ENCODE measurements at places on chromosomes 3 and 15. TPM values are rescaled to one million over a fixed set of nuclear protein-coding genes. Genes with fewer than 3 reads are reported as not detected.

DNA sequence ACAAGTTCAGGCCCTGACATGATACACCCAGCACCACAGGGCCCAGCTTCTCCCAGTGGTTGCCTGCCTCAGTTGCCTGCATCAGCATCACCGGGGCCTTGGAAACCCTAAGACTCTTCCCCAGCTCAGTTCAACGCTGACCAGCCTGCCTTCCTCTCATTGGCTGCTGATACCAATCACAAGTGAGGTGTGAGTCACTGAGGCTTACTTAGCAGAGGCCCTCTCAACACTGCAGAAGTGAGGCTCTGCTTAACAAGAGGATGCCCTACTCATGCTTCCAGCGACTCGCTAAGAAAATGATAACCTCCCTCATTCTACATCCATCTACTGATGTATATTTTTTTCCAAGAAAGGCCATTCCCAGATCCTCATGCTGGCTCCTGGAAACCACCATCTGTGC lies 151.9 kb downstream of the ADAMTS17 start:
- no peak for DNase-seq

- DNase-seq = no peak
Measured at GRCh38 chr15:77510066-77511057, 89.7 kb downstream of the HMG20A start.

- DNase-seq = peak; percentile 44
Measured at GRCh38 chr3:194139071-194139813, 3.3 kb downstream of the HES1 start.

DNA sequence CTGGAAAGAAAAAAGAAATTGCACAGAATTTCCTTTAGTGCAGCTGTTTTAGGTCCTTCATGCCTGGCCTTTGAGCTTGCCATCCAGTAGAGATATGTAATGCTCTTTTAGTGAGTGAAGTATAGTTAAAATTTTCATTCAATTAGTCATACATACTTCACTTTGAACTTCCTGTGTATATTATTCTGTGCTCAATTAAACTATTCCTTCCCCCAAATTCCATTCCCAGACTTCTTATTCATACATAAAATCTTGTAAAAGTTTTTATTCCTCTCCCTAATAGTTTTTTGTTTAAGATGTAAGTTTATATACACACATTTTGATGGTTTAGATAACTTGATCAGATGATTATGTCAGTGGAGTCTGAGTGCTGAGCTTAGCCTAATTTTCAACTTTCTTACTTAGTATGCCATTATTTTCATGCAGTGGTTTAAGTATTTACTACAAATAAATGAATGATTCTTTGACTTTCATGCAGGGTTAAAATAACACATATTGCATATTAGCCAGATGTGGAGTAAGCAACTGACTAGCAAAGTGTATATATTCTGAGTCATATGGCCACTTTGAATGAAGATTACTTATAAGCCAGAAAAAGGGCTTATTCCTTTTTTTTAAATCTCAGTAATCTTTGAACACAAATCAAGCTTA lies 42.5 kb upstream of the ABHD10 start:
- DNase-seq = no peak

DNA sequence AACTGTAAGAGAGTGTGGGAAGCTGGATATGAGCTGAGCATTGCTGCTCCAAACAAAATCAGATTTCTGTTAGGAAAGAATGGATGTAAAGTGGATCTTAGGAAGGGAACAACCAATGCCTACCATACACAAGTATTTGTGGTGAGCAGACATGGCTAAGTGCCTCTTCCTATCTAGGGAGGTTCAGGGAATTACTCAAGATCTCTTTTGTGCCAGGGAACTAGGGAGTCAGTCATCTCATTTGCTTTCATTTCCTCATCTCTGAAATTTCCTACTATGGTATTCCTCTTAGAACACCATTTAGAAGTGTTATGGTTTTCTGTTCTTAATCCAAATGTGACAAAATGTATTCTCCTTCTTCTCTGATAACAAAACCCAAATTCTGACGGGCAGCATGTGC lies 396.5 kb downstream of the FHIT start:
- no peak for DNase-seq

DNA sequence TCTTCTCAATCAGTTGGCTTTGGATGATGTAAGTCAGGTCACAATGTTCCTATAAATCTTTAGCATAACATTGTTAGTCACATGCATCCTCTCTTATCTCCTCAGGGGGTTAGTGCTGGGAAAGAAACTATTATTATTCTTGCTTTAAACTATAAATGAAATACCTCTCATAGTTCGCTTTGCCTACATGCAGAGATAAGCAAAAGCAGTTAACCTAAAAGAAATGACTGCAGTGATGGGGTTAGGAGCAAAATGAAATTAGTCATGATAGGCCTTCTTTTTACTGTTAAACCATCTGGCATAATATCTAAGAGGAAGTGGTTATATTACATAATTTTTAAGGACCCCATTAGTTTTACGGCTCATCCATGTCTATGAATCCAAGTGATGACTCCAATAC lies 91.7 kb upstream of the IGSF10 start:
- DNase-seq = no peak

DNA sequence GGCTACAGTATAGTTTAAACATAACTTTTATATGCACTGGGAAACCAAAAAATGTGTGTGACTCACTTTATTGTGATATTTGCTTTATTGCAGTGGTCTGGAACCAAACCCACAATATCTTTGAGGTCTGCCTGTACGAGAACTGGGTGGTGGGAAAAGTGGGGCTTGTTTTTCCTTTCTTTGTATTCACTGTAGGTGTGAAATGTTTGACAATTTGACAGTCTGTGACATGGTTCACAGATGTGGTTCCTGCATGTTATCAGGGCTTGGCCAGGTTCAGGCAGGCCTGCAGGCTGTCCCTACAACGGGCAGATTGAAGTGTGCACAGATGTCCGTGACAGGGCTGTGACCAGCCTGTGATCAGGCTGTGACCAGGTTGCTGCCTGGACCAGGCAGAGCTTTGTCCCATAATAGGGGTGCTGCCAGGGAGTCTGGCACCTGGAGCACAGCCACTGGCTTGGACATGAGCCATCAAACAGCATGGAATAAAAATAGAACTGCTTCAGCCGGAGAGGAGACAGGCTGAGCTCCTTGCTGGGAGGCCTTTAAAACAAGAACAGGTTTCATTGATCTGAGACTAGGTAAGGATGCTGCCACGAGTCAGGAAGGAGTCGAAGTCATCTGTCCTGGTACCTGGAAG lies 61.0 kb downstream of the KLF13 start:
- no peak for DNase-seq

DNA sequence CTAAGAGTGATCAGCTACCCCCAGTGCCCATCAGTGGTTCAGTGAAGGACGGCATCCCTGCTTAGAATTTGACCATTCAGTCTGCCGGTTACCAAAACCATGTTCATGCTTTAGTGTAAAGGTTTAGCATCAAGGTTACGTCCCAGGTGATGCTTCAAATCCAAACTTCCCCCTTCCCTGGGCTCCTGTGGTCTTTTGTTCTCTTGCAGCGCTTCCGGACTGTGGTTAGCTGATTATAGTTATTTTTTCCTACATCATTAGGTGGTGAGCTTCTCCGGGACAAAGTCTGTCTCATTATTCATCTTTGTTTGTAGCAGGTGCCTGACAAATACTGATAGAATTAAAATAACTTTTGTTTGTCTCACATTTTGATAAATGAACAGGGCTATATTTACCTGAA lies 28.3 kb upstream of the MYZAP start:
- no peak for DNase-seq

- no peak for DNase-seq
Measured at GRCh38 chr3:50539356-50540286, 27.9 kb downstream of the C3orf18 start.

DNA sequence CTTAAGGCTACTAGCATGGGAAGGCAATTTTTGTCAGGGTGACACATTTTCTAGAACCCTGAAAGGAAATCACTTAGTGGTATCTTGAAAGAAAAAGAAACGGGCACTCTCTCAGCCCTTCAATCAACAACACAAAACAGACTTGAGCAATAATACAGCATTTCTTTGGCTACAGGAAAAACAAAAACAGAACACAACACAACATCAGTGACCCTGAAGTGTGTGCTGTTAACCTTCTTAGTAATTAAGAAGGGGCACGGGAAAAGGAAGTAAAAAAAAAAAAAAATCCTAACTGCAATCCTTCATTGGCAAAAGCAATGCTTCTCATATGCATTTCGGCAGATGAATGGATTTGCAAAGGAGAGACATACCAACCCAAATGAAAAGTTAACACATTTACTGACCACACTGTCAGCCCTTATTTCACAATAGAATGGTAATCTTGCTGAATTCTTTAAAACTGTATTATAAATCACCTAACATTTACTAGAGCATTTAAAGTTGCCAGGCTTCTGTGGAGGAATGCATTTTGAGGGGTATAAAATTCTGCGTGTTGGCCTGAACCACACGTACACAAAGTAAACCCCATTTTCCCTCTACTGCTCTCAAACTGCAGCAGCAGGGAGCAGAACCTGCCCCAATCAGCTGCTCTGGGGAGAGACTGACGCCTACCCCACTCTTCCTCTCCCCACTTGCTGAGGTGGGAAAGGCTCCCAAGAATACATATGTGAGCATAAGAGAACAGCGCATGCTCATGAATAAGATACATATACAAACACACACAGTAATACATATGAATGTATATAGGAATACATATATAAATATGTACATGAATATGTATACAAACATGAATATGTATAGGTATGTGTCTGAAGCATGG lies 198.5 kb downstream of the FOXP1 start:
- DNase-seq = no peak

- DNase-seq = no peak
Measured at GRCh38 chr3:7695049-7695448, 806.6 kb upstream of the LMCD1 start.

DNA sequence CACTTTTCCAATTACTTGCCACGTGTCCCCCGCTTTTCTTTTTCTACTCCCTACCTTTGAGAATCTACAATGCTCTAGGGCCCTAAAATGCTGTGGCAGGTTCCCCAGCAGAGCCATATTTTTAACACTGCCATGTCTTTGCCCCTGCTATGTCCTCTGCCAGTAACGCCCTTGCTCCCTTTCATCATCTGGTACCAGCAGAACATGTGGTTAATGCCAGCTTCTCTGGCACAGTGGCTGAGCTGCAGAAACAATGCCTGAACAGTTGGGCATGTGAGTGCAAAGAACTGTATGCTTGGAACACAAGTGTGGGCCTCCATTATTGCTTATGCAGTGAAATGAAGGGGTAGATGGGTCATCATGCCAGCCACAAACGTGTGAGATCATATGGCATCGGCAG lies 287.6 kb downstream of the NEK10 start:
- no peak for DNase-seq

- DNase-seq = peak; percentile 37
Measured at GRCh38 chr15:53808058-53808706, 48.7 kb upstream of the WDR72 start.

DNA sequence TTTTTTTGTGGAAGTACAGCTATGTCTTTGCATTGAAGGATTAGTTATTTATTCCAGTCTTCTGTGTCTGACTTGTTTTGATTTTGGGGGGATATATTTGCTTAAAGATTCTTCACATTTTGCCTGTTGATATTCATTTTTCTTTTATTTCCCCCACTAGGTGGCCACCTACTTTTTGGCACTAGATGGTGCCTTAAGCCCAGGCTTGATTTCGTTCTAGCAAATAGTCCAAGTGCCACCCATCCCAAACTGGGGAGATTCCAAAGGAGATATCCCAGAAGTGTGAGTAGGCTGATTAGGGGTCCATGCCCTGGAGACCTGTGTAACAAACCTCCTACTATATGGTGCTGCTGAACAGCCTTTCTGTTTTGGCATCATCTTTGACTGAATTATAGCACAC lies 80.0 kb upstream of the SPATA16 start:
- DNase-seq = peak; percentile 64

- DNase-seq = no peak
Measured at GRCh38 chr3:194537732-194538247, 51.0 kb upstream of the ATP13A3 start.

SUCNR1 gene
- total RNA-seq = 0.03 TPM

CLDND1 gene
- total RNA-seq = 82.6 TPM

EPB42 gene
- not detected for total RNA-seq

EPHA6 gene
- not detected for total RNA-seq

MYEF2 gene
- 4.1 TPM for total RNA-seq

Measured in SK-MEL-5 (cell line).